ENCODE measurements at places on chromosomes 12 and 14. TPM values are rescaled to one million over a fixed set of nuclear protein-coding genes. Genes with fewer than 3 reads are reported as not detected.

- no peak for DNase-seq
These were observed 120.1 kb downstream of the RGS6 start for GRCh38 chr14:72052356-72052755.

GRCh38 chr12:109098183-109098604, 797 bp downstream of the UNG start:
- DNase-seq, result no peak

Gene FIGNL2
- total RNA-seq, result 0.82 TPM

DNA sequence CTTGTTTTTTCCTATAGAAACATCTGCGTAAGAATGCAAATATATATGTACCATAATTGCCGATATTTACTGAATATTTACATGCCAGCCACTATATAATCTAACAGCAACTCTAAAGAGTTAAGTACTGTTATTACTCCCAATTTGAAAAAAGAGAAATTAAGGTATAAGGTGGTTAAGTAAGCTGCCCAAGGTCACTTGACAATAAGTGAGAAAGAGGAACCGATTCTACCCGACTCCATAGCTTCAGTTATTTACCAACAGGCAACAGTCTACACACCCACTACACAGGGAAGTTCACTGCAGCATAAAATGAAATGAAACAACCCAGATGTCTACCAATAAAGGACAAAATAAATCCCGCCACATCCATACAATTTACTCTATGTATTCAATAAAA, 1.1 kb downstream of the MIS18BP1 start:
- DNase-seq, result no peak

DNA sequence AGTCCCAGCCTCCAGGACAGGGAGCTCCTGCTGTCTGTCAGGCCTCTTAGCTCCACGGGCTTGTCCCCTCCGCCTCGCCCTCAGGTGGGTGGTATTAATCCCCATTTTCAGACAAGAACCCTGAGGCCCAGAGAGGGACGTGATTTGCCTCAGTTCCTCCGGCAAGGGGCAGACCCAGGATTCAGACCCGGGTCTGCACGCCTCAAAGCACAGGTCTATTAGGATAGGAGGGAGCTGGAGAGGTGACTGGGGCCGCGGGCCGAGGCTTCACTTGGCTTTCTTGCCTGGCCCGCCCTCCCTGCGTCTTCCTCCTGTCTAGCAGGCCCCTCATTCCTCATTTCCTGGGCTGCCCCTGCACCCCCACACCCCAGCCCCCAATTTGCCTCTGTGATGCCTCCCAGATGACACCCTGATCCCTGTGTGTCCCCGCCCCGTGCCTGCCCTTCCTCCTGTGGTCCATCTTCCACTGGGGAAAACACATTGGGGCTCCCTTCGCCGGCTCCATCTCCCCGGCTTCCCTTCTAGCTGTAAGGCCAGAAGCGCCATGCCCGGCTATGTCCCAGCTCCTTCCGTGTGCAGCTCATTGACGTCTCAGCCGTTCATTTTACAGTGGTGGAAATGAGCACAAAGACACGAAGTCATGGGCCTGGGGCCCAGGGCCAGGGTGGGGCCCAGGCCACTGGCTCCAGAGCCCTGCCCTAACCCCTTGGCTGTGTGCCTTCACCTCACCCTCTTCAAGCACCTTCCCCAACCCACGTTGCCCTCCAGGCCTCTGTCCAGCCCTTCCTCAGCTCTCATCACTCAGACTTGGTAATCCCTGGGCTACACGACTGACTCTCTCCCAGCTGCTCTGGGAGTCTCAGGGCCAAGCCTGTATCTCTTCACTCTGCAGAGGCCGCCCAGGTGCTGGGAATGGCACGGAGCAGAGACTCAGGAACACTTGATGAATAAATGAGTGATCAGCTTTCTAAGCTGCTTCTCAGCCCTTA, 15.5 kb upstream of the CYP46A1 start:
- DNase-seq, result no peak

DNA sequence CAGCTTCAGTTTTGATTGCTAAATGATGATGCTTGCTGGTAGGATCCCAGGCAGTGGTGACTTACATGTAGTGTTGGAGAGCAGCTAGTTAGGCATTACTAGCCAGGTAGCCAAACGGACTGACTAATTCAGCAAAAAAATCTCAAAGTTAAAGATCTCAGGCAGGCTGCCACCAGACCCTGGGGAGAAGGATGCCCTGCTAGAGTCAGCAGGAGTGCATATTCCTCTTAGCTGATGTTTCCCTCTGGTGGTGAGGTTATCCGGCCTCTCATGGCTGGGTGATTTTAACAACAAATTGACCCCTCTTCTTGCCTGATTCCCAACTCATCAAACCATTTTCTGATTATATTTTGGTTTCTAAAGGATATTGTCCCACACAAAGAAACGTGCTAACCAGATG, 2.8 kb downstream of the EFS start:
- no peak for DNase-seq

Gene RFC5
- 20.8 TPM for total RNA-seq

Gene FLRT2
- total RNA-seq, result 84.0 TPM

GRCh38 chr12:117047810-117048584, 51.2 kb downstream of the TESC start:
- no peak for DNase-seq

Gene PLCZ1
- total RNA-seq, result not detected

GRCh38 chr12:56449622-56449984, 377 bp upstream of the TIMELESS start:
- DNase-seq, result no peak

DNA sequence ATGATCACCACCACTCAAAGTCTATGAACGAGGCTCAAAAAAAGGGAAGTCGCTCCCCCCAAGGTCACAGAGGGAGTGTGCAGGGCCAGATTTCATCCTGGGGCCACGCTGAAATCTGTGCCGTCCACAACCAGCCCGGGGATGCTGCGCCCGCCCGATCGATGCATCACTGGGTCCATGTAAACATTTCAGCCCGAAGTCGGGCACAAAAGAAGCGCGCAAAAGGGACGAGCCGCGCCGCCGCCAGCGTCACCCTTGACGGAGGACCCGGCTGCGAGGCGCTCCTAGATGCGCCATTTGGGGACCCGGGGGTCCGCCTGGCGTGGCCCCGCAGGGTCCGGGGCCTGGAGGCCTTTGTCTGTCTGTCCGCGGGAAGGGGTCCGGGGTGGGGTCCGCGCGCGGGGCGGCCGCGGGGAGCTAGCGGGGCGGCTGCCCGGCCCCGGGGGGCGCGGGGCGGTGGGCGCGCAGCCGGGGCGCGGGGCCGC, 503 bp downstream of the FBXO21 start:
- peak; percentile 38 for DNase-seq

Gene ARHGEF25
- 38.3 TPM for total RNA-seq

Gene REM2
- 2.4 TPM for total RNA-seq

DNA sequence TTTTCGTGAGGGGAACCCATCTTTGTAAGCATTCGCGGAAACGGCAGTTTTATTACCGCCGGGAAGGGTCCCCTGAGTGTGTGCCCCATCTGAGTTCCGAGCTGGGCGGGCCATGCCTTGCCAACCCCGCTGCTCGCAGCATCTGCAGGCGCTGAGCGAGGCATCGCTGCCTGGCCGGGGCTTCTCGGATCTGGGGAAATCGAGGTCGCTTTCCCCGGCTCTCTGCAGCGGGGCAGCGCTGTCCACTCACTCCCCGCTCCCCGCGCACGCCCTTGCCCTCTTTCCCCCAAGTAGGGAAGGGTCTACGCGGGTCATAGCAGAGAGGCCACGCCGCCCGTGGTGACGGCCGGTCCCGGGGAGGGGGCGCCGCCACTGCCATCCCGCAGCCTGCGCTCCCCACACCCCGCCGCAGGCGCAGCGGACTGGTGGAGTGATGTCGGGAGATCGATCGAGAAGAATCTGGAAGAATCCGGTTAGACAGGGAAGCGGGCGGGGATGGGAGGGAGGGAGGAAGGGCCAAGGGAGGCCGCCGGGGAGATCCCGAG, 507 bp upstream of the FKBP4 start:
- no peak for DNase-seq

Gene PRIMA1
- total RNA-seq, result under 0.01 TPM
